ENCODE measurements at places on chromosomes 5 and 9. TPM values are rescaled to one million over a fixed set of nuclear protein-coding genes. Genes with fewer than 3 reads are reported as not detected.

Gene EXOSC3
- 28.3 TPM for total RNA-seq

Gene ZBTB26
- 4.3 TPM for total RNA-seq

Gene CCNI2
- total RNA-seq = under 0.01 TPM

- peak; percentile 38 for DNase-seq
These were observed 309.3 kb downstream of the CHSY3 start for GRCh38 chr5:130213607-130214006.

- no peak for DNase-seq
These were observed 102.1 kb upstream of the ASTN2 start for GRCh38 chr9:117516676-117517632.

- DNase-seq = no peak
These were observed 397 bp upstream of the RECK start for GRCh38 chr9:36036253-36036779.

DNA sequence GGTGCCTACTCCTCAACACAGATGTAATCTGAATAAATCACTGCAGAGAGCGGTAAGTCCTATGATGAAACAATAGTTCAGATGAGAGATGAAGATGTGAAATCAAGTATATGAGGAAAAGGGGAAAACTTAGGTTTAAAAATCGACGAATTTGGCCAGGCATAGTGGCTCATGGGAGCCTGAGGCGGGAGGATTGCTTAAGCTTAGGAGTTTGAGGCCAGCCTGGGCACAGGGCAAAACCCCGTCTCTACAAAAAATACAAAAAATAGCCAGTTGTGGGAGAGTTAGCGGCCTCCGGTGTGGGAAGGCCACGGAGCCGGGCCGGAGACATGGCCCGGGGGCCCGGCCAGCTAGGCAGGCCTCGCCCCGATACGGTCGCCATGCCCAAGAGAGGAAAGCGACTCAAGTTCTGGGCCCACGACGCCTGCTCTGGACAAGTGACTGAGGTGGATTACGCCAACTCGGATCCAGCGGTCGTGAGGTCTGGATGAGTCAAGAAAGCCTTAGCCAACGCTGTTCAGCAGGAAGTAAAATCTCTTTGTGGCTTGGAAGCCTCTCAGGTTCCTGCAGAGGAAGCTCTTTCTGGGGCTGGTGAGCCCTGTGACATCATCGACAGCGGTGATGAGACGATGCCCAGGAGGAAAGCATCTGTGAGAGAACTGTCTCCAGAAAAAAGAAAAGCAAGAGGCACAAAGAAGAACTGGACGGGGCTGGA is 62.8 kb upstream of the SUB1 start:
- DNase-seq = peak; percentile 66

GRCh38 chr5:121962347-121962670 is 534 bp downstream of the SRFBP1 start:
- DNase-seq = no peak

Data from fibroblast of villous mesenchyme (primary cell).